ENCODE measurements at places on chromosomes 3 and 15. TPM values are rescaled to one million over a fixed set of nuclear protein-coding genes. Genes with fewer than 3 reads are reported as not detected.

AMIGO3 gene
- total RNA-seq, result 0.89 TPM

FBXW12 gene
- 0.44 TPM for total RNA-seq

CPB1 gene
- total RNA-seq, result not detected

COL8A1 gene
- 0.14 TPM for total RNA-seq

CPNE9 gene
- 1.3 TPM for total RNA-seq

TATDN2 gene
- total RNA-seq, result 40.5 TPM

C3orf85 gene
- total RNA-seq, result not detected

DNA sequence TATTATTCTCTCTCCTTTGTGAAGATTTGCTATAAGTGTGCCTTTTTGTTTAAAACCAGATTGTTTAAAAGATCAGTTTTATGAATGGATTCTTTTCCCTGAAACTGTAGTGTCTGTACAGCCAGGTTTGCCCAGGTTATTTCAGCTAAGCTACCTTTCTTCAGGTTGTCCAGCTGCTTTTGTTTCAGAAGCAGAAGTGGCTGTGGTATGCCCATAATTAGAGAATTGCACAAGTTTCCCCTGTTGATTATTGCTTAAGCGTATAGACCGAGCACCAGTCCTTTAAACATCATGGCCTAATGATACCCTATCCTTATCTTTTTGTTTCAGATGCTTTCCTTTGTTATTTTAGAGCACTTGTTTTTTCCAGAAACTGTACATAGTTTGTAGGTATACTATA, 10.2 kb downstream of the ASB7 start:
- no peak for DNase-seq

DNA sequence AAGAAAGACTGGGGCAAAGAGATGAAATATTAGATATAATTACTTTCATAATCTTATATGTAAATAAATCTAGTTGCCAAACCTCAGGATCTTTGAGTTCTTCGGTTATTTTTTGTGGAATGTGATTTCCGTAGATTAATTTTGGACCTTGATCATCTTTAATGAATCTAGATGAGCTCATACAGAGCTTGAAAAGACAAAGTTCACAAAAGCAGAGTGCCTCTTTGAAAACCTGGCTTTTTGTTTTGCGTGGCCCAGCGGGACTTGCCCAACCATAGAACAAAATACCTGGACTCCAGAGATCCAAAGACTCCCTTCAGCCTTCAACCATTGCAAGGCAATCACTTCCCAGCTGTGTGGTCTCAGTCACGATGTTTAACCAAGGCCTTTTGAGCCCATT, 54.8 kb upstream of the CHST2 start:
- DNase-seq, result no peak

DNA sequence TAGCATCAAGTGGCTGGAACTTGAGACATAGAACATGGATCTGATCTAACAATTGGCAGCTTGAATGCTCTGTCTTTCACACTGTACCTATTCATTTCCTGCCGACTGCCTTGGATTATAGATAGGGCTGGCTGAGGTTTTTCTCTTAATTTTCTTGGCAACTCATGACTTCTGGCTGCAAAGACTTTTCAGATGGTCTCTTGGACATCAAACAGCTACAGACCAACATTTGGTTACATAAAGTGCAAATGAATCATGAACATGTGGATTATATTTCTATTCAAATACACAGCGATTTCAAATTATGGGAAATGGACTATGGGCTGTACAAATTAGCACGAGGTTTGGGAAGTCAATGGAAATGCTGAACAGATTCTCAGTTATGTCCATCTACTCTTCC, 26.2 kb upstream of the IL16 start:
- no peak for DNase-seq

DNA sequence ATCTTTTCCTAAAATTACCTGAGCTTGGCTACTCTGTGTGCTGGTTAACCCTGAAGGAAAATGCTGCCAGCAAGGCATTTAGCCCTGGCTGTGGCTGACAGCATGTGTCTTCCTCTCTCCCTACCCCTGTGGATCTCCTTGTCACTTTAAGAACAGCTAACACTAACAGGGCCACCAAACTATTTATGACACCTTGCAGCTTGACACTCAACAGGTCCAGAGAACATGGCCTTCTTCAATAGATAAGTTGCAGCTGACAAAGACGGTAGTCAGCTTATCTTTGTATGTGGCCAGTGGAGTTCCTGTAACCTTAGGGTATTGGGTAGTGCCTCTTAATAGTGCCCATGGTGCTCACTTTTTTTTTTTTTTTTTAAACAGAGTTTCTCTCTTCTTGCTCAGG, 32.0 kb upstream of the COPB2 start:
- DNase-seq, result no peak

GRCh38 chr3:188796122-188796631, 375.6 kb upstream of the TPRG1 start:
- no peak for DNase-seq

DNA sequence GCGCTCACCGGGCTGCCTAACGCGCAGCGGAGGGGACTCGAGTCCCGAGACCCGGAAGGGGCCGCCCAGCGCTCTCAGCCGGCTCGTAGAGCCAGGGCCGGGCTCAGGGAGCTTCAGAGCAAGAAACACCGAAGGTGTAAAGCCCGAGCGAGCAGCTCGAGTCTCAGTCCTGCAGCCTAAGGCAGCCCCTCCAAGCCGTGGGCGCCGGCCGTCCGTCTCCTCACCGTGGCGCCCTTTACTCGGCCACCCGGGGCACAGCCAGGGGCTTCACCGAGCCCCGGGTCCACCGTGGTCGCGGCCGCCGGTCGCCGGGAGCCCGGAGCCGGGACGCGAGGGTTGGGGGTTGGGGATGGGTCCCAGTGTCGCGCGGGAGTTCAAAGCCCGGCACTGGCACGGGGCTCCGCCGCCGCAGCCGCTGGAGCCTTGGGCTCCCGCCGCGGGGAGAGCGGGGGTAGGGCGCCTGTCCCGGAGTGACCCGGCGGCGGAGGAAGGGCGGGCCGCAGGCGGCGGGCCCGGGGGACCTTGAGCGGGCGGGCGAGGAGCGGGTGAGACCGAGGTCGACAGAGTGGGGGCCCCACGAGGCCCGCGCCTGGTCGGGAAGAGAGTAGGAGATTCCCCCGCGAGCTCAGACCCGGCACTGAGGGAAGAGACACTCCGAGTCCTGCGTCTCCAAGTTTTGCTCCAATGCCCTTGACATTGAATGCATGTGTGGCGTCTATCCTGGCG, 26.9 kb upstream of the THRB start:
- DNase-seq, result peak; percentile 30

GRCh38 chr3:156561533-156561932, 6.6 kb upstream of the SSR3 start:
- no peak for DNase-seq

GRCh38 chr3:183833516-183833915, 8.1 kb upstream of the MAP6D1 start:
- DNase-seq, result no peak

DNA sequence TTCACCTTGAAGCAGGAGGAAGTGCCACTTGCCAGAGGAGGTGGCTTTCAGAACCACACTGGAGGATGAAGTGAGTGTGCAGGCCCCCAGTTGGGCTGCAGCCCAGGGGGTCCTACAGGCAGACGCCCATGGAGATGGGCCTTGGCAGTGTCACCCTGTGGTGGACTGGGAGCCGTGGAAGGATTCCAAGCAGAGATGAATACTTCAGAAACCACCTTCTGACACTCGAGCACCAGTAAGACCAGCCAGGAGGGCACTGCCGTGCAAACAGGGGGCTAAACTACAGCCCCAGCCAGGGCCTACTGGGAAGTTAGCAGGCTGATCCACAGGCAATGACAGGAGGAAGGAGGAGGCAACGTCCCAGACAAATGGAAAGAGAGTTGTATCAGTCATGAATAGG, 55.4 kb downstream of the VGLL4 start:
- DNase-seq, result no peak

DNA sequence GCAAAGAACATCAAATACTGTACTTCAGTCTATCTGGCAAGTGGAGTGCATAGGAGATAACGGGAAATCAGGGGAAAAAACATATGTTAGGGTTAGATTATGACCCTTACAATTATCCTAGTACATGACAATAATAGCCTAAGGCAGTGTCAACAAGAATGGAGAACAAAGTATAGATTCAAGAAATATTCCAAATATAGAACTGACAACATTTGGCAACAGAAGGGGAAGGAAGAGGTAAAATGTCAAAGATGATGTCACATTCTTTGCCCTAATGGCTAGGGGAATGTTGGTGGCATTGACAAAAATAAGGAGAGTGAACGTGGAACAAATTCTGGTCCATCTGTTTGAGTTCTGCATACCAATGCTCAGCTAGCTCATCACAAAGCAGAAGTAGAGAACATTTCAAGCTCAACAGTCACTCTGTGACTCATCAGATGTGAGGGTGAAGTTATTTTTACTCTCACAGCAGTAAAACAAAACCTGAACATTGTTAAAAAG, 15.5 kb upstream of the ATP8B4 start:
- no peak for DNase-seq

GRCh38 chr15:85550283-85550682, 169.9 kb downstream of the AKAP13 start:
- no peak for DNase-seq

DNA sequence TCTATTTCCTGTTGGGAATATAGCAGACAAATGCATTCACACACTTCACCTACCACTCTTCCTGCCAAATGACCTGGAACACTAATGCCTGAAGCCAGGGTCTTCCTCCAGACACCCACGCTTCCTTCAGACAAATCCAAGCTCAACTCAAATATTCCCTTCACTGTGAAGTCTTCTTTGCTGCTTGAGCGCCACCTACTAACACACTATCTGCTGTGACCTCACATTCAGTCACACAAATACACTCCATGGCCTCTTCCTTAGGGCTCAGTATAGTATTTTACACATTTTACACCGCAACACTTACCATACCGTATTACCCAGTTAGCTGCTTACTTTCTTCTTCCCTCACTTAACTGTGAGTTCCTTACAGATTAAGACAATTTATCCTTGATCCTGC, 149.4 kb downstream of the SHOX2 start:
- no peak for DNase-seq
